ENCODE measurements at places on chromosomes 6 and 20. TPM values are rescaled to one million over a fixed set of nuclear protein-coding genes. Genes with fewer than 3 reads are reported as not detected.

NUS1 gene
- 12.5 TPM for total RNA-seq

COL9A3 gene
- 0.57 TPM for total RNA-seq

THBS2 gene
- 1,330 TPM for total RNA-seq

RAMACL gene
- total RNA-seq, result 4.1 TPM

VSX1 gene
- not detected for total RNA-seq

LMBRD1 gene
- total RNA-seq, result 22.0 TPM

MYO6 gene
- total RNA-seq, result 12.5 TPM

ALDH5A1 gene
- total RNA-seq, result 0.28 TPM

SLC13A3 gene
- 2.7 TPM for total RNA-seq

HTR1E gene
- total RNA-seq, result not detected

TSBP1 gene
- not detected for total RNA-seq

OOEP gene
- total RNA-seq, result not detected

MDFI gene
- 0.55 TPM for total RNA-seq

CRISP3 gene
- not detected for total RNA-seq

Measured in smooth muscle cell of bladder (primary cell).